Activated CD4-positive, CD25-positive, alpha-beta regulatory T cell (primary cell): ENCODE measurements at places on chromosomes 16 and 17.

- no peak for DNase-seq
Observed at GRCh38 chr16:58828901-58829545, 94.9 kb upstream of the GOT2 start.

GRCh38 chr16:27586711-27587110 lies 36.8 kb downstream of the KATNIP start:
- DNase-seq = no peak

DNA sequence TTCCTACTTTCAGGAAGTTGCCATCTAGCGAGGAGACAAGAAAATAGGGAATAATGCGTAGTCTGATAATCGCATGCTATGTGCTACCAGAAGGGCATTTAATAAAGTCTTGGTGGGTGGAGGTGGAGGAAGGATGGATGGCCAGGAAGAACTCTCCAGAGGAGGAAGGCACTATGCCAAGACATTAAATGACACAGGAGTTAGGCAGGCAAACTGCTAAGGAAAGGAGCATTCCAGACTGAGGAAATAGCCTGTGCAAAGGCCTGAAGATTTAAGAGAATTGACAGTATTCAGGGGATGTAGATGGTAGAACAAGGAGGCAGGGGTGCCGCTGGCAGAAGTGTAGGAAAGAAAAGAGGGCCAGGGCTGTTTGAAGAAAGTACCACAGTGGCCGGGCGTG lies 19.3 kb upstream of the ARHGAP44 start:
- no peak for DNase-seq

DNA sequence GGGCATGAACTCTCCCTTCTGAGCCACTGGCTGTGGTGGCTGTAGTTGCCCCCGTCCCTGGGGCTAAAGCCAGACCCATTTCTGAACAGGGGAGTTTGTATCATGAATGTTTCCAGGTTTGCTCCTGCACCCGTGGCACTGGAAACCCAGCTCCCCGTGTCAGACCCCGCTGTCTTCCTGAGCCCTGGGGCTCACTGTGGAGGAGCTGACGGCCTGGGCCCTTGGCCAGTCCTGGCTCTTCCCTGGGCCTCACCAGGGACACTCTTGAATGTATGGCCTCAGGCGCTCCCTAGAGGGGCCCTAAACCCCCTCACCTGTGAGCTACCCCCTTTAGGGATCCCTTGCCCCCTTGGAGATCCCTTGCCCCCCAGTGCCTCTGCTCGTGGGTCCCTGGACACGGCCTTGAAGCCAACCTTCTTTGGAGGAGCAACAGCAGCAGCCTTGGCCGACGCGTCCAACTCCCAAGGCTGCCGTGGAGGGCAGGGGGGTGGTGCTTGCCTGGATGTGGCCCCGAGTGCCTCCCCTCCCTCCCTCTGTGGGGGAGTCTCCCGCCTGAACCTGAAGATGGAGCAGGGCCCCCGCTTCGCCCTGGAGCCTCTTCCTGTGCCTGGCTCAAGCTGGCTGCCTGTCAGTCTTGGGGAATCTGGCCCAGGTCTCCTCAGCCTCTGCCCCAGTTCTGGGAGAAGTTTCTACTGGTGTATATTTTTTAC lies 15.9 kb downstream of the CASKIN2 start:
- no peak for DNase-seq

- no peak for DNase-seq
Observed at GRCh38 chr17:41082626-41083025, 1.3 kb upstream of the KRTAP4-7 start.

DNA sequence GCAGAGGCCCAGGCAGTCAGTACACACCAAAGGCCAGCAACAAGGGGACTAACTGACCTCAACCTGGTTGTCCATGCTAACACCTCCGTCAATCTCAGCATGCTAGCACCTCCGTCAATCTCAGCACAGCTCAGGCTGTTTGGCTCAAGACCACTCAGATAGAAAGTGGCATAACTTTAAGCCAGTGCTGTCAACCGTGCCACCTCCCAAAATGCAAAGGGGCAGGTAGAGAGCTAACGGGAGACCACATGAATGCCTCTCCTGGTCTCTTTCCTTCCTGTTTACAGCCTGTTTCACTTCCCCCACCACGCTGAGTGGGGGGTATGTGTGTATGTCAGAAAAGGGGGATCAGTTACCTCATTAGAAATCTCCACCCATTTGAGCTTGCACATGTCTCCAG lies 3.3 kb downstream of the UBTF start:
- DNase-seq = no peak

- DNase-seq = no peak
Observed at GRCh38 chr17:9937901-9938300, 32.8 kb upstream of the RCVRN start.

- no peak for DNase-seq
Observed at GRCh38 chr16:65574326-65574966, 452.6 kb upstream of the CDH11 start.

DNA sequence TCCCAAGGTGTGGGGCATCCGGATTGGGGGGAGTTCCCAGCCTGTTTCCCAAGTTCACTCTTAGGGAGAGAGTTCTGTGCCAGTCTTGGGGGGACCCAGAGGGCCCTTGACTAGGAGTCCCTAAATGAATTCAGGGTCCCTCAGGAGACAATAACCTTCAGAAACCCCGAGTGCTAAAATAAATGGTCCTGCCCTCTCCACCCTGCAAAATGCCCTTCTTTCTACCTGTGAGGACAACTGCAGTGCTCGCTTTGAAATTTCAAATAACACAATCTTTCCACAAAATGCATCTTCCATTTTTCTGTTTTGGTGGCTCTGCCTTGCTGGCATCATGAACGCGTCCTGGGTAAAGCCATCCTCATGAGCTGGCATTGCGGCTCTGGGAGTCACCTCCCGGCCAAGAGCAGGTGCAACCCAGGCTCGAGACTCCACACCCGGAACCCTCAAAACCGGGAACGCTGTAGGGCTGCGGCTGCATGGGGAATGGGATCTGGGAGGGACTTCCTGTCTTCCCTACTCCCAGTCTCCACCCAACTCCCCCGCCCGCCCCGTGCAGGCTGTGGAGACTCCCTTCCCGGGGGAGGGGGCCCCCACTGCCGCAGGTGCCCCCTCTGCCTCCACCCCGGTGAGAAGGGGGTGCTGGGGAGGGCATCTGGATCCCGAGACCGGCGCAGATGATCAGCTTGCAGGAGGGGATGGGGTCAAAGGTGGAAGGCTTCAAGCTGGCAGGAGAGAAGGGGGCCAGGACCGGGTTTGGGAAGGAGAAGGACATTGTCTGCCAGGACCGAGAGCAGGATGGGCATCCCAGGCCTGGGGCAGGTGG lies at the start of gene ZNF205:
TSS of gene ZNF205 (plus strand) at position 529 of the 823 bp plus-strand sequence. CDS start 845 bp downstream, outside the sequence.
- no peak for DNase-seq

DNA sequence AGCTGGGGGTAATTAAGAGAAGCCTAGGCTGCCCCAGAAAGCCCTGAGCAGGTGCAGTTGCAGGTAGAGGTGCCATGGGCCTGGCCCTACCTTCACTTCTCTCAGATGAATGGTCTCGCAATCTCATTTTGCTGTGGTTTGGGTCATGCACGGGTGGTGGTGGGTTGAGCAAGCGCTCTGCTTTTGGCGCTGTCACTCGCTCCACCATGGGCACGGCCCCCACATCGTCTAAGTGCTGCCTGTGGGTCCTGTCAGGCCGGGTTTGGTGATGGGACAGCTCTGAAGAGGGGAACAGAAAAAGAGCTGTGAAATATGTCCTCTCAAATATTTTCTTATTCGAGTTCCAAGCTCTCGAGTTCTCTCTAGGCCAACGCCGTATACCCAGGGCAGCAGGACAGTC lies 39.9 kb downstream of the STH start:
- no peak for DNase-seq

DNA sequence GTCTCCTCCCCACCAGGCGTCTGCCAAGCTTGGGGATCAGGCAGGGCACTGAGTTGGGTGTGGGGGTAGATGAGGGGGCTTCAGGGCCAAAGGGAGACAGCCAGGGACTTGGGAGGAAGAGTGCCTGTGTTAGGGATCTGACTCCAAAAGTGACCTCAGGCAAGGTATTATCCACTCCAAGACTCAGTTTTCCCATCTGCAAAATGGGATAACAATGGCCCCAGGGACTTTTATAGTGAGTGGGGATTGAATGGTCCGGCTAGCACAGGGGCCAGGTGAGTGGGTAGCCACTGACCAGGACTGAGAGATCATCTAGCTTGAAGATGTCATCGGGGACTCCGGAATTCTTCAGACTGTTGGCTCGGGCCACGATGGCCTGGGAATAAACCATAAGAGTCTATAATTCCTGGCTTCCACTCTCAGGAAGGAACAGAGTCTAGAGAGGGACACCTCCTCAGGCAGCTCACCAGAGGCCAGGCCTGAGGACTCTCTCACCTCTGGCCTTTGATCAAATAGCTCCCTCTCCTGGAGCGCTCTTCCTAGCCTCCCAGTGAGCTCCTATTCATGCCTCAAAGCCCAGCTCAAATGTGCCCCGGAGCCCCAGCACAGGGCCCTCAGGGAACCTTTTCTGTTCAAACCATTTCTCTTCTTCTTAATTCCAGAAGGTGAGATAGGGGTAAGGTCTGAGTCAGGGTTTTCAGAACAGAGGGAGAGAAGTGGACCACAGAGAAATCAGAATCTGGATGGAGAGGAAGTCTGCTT lies 3.5 kb downstream of the FLII start:
- DNase-seq = no peak

- no peak for DNase-seq
Observed at GRCh38 chr16:77208382-77208781, 9.2 kb downstream of the SYCE1L start.

- DNase-seq = no peak
Observed at GRCh38 chr17:46117117-46117516, 76.1 kb downstream of the KANSL1 start.

DNA sequence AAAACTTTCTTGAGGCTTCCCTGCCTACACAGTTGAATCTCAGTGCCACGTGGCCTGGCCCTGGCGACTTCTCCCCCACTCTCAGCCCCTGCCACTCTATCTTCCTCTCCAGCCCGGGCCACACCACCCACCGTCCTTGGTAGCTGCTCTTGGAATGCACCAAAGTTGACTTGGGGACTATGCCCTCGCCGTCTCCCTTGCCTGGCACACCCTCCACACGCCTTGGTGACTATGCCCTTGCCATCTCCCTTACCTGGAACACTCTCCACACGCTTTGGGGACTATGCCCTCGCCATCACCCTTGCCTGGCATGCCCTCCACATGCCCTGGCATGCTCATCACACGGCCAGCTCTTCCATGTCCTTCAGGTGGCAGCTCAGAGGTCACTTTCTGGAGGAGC lies 15.5 kb upstream of the TVP23A start:
- no peak for DNase-seq

DNA sequence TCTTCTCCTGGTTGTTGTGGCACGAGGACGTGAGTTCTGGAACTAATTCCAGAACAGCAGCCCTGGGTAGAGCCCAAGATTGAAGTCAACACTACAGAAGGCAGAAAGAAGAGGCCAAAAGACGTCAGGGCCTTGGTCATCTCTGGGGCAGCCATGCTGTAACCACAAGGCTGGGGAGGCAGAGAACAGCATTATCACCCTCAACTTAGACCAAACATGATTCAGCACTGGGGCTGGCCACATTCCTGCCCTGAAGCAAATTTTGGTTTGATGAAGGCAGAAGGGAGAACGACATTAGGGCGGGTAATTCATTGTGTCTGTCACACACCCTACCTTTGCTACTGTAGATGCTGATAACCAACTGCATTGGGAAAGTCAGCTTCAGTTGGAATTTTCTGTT lies 9.7 kb upstream of the ALOX15B start:
- no peak for DNase-seq

DNA sequence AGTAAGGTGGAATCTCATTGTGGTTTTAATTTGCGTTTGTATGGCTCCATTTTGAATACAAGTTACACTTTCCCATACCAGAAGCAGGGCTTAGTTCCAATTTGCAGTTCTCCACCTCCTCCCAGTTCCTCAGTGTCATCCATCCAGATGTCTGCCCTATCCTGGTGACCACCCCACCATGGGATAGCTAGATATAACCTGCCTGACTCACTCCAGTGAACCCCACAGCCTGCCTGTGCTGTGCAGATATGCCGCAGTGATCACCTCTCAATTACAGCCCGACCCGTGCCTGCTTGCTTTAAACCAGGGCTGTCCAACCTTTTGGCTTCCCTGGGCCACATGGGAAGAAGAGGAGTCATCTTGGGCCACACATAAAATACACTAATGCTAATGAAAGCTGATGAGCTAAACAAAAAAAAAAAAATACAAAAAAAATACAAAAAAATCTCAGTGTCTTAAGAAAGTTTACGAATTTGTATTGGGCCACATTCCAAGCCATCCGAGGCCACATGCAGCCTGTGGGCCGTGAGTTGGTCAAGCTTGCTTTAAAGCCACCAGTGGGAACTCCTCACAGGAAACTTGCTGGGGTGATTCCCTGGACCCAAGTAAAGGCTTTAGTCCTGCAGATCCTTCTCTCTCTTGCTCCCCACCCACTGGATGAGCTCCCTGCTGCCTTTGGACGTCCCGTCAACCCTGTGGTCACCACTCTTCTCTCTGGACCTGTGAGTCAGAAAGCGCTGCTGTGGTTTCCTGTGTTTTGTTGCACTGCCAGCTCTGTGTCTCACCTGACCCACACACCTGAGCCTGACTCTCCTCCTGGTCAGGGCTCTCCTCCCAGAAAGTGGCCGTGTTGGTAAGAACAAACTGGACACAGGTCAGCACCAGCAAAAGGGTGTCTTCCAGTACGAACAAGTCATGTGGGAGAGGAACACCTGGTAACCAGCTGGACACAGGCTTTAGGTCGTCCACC lies 83.0 kb downstream of the EMP2 start:
- no peak for DNase-seq

DNA sequence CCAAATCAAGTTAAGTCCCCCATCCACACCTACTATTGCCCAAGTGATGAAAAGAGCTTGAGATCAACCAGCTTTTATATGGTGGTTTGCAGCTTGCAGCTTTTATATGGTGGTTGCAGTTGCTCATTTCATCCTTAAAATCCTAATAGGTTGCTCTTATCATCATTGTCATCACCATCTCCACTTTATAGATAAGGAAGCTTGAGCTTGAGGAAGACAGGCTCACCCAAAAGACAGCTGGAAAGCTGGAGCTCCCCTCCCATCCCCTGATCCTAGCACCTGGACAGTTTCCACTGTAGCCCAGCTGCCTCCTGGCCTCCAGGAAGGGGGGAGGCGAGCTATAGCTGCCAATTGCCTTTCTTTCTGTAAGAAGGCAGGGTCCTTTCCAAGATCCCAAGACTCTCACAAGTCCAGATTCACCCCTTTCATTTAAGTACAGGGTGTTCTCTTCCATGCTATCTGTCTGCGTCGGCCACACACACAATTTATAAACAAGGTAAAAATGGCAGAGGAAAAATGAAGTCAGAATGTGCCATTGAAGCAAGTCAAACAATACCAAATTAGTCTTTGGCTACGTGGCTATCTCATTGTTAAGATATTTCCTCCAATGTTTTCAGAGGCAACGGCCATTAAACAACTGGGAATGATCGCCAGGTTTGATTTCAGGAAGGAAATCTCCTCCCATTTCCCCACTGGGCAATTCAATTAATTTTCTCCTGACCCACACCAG lies 63.3 kb downstream of the PECAM1 start:
- DNase-seq = no peak

GRCh38 chr17:14417336-14417735 lies 116.5 kb downstream of the HS3ST3B1 start:
- no peak for DNase-seq

- DNase-seq = no peak
Observed at GRCh38 chr16:9761870-9762269, 420.4 kb downstream of the GRIN2A start.

- DNase-seq = no peak
Observed at GRCh38 chr17:56681561-56682266, 88.2 kb downstream of the NOG start.
